ENCODE measurements at places on chromosomes 5 and 9. TPM values are rescaled to one million over a fixed set of nuclear protein-coding genes. Genes with fewer than 3 reads are reported as not detected.

GRCh38 chr9:134880484-134881312 is at the start of gene FCN2:
FCN2 (plus strand) TSS chr9:134880810; CDS start chr9:134880822, 12 bp downstream.
- ATAC-seq = no peak

Gene WDR38
- not detected for total RNA-seq

Gene PPP1R26
- total RNA-seq = 5.2 TPM

DNA sequence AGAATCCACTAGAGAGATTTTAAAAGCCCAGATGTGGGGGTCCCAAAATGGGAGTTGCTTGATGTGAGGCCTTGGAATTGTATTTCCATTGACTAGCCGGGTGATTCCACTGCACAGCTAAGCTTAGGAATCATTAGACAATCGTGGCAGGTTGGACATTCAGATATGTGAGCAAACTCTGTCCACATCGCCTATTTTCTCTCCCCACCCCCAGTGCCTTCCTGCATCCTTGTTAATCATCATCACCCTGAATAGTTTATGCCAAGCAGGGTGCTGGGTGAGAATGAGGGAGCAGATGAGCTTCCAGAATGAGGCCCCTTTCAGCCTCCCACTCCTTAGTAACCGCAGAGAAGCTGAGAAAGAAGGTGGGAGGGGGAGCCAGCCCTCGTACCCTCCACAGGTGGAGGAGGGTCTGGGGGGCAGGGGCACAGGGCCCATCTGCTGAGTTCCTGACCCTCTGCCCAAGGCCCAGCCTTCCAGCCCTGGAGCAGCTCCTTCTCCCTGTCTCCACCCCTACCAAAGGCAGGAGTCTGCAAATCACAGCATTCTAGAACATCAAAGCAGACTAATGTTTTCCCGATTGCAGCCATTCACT is 7.7 kb upstream of the TCOF1 start:
- no peak for ATAC-seq

DNA sequence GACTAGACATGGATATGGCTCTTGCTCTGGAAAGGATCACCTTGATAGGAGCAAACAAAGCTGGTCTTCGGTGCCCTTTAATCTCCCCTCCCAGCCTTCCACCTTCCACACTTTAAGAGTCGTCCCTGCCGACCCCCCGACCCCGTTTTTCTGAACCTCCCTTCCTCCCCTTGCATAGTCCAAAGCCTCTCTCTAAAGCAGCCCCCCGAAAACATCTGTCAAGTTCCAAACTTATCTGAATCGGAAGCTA is 423 bp upstream of the NUP214 start:
- ATAC-seq = peak; percentile 0

Gene CFAP77
- not detected for total RNA-seq

- ATAC-seq = peak; percentile 53
Observed at GRCh38 chr5:136028090-136028489, 698 bp upstream of the TGFBI start.

GRCh38 chr5:36162810-36163486 is 11.0 kb downstream of the SKP2 start:
- no peak for ATAC-seq

- ATAC-seq = no peak
Observed at GRCh38 chr9:30935730-30936129, 1448.7 kb upstream of the ACO1 start.

- ATAC-seq = no peak
Observed at GRCh38 chr9:3475300-3476020, 50.3 kb downstream of the RFX3 start.

DNA sequence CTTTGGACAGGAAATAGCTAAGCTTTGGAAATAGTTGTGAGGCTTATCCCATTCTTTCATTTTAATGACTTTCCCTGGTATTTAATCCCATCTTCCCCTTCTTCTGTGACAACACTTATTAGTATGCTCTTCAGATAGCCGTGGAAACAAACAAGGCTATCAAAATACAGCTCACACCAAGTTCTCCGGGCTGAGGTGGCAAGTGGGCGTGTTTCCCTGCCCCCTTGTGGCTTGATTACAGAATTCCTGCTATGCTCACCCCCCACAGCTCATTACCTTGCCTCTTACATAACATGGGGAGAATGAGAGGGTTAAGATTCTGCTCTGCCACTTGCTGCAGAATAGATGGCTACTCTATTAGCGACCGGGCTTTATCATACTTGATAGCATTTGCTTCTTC is 437.1 kb upstream of the TLE4 start:
- ATAC-seq = no peak

DNA sequence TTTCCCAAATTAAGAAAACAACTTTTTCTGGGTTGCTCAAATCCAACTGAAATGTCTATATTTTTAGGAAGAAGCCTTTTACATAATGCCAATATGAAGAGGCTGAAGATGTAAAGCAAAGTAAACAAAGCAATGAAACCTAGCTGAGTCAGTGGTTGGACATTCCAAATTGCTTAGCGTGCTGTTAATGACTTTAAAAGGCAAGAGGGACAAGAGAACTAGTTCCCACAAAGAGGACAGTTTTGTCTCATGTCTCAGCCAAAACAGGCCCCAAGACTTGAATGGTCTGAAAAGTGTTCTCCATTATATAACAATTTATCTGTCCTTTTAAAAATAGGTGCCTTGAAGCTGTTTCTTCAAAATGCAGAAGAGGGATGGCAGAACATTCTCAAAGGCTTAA is 407.0 kb downstream of the ENC1 start:
- ATAC-seq = no peak

Gene TXNDC8
- total RNA-seq = not detected

Gene CMBL
- total RNA-seq = 4.5 TPM

Gene HCN1
- not detected for total RNA-seq

DNA sequence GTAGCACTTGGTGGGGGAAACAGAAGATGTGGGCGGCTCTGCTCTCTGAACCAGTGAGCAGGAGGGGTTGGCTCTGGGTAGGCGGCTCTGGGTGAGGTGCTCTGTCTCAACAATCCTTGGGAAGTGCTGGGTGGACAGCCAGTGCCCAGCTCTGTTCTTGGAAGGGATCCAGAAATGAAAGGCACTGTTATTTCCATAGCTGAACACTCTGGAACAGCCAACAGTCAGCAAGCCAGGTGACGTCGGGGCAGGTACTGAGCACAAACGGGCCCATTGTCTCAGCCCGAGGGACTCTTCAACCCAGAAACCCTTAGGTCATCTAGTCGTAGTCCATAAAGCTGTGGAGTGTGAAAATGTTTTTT is 36.3 kb downstream of the OLFM1 start:
- no peak for ATAC-seq

- ATAC-seq = no peak
Observed at GRCh38 chr5:82301190-82301589, 23.0 kb upstream of the RPS23 start.

GRCh38 chr5:131297886-131298285 is 34.0 kb downstream of the CDC42SE2 start:
- ATAC-seq = no peak

Gene LHX2
- total RNA-seq = not detected

GRCh38 chr9:76667521-76667957 is 96.7 kb upstream of the PCA3 start:
- no peak for ATAC-seq

- no peak for ATAC-seq
Observed at GRCh38 chr5:124274949-124275348, 471.5 kb downstream of the ZNF608 start.

Gene PCDHGB7
- 3.3 TPM for total RNA-seq

- ATAC-seq = no peak
Observed at GRCh38 chr5:149170299-149170698, 29.0 kb downstream of the ABLIM3 start.

- no peak for ATAC-seq
Observed at GRCh38 chr5:137432376-137432775, 66.8 kb downstream of the SPOCK1 start.

Gene ARHGEF28
- total RNA-seq = 7.8 TPM

- peak; percentile 94 for ATAC-seq
Observed at GRCh38 chr9:137422604-137423513, at the start of the genes EXD3 and NOXA1. EXD3 (minus strand) TSS chr9:137423162; CDS start chr9:137395357, 27,805 bp downstream. NOXA1 (plus strand) TSS chr9:137423393; CDS start chr9:137423530, 137 bp downstream.

GRCh38 chr9:134837529-134837928 is 43.1 kb upstream of the FCN2 start:
- ATAC-seq = no peak

Gene NEUROG1
- total RNA-seq = not detected

DNA sequence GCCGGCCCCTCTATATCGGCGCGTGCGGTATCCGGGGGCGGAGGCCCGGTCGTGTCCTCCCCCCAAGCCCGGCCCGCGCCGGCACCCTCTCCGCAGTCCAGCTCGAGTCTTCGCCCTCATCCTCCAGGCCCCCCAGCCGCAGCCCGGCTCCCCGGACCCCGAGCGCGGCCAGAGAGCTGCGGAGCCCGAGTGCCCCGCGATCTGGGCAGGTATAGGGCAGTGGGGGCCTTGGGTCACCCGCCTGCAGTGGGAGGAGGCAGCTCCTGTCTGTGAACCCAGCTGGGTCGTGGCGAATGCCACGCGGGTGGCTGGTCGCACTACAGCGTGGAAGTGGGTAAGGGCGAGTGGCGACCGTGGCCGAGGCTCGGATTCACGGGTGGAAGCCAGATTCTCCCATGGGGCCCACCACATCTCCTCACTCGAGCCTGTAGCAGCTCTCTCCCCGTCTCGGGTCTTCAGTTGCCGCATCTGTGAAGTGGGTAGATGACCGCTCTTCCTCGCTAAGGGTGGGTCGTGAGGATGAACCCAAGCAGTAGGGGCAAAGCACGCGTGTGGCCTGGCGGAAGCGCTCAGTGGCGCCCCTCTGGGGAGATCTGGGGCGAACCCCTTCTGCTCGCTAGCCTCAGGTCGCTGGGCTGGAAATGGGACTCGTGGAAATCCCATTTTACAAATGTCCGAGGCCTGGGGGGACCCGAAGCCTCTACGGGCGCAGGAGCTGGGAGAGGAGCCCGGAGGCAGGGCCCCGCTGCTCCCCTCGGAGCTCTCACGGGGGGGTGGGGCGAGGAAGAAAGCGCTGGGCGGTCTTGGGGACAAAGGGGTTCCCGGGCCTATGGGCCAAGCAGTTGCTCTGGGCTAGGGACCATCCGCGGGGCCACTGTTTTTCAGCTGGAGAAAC is 1.9 kb downstream of the NR5A1 start:
- no peak for ATAC-seq

- no peak for ATAC-seq
Observed at GRCh38 chr9:127973169-127974000, 7.4 kb downstream of the EEIG1 start.

DNA sequence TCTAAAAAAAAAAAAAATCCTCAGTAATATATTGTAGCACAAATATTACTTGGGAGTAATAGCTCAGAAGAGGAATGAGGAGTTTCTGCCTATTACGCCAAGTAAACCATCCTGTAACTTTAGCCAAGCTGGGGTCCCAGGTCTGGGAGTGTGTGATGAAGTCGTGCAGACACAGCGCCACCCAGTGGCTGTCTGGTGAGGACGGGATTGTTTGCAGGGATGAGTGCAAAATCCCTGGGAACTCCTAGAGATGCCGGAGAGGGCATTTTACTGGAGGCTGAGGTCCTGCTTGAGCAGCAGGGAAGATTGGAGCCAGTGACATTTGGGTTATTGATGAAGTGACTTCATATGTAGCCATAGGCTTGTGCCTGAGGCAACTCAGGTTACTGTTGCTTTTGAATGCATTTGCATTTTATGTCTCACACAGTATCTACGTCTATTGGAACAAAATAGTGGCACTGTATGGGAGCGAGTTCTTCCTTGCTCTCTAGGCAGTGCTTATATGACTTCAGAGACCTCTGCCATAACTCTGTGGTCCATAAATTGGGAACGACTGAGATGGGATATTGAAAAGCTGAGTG is 72.8 kb downstream of the PSAT1 start:
- peak; percentile 68 for ATAC-seq

GRCh38 chr5:26553079-26553478 is 485.3 kb downstream of the CDH9 start:
- ATAC-seq = peak; percentile 55

- ATAC-seq = no peak
Observed at GRCh38 chr5:77937015-77937908, 161.1 kb upstream of the TBCA start.

Gene FNBP1
- total RNA-seq = 23.5 TPM

DNA sequence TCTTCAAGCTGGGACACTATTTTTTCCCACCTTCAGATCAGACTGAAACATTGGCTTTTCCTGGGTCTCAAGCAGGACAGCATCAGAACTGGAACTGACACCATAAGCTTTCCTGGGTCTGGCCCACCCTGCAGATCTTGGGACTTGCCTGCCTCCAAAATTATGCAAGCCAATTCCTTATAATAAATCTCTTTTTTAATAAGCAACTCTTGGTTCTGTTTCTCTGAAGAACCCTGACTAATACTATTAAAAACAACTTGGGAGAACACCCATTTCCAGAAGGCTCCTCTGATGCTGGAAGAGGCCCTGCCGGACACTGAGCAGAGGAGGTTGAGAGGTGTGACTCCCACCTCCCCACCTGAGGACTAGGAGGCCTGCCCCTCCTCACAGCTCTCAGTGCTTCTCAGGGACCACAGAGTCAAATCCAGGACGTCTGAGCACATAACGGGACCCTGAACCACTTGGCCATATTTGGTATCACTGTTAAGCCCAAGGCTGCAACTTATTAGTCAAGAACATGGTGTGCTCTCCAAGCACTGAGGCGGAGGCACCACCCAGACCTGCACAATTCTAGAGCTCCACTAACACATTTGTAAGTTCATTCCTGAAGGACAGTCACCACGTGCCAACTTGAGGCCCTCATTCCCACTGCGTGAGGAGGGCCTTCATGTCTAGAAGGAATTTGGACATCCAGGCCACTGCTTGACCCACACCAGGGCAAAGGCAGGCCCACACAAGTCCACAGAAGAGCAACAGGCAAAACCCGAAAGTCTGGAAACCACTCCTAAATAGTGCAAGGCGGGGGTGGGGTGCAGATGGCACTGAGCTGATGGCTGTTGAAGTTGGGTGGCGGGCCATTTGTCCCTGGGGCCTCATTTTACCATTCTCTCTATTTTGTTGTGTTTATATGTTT is 9.5 kb downstream of the SHC3 start:
- peak; percentile 80 for ATAC-seq

GRCh38 chr5:154049636-154050035 is 10.9 kb downstream of the MFAP3 start:
- ATAC-seq = no peak

Gene CER1
- not detected for total RNA-seq

Gene GRIN3A
- total RNA-seq = not detected

DNA sequence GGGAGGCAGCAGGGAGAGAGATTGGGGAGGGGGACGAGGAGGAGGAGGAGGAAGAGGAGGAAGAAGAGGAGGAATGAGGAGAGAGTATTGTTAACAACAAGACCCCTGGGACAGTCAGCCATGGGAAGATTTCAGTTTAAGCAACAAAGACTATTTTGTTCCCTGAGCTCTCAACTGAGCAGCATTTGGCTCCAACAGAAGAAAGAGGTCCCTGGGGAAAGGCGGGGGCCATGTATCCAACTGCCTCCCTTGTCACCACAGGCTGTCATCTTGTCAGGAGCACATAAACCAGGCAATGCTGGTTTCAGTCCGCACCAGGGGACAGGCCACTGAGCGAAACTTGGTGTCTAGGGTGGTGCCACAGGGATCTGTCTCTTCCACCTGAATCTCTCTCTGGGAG is 316.1 kb downstream of the TLE1 start:
- no peak for ATAC-seq

Gene ELOVL7
- 5.3 TPM for total RNA-seq

GRCh38 chr9:74443036-74443750 is 53.9 kb upstream of the RORB start:
- ATAC-seq = peak; percentile 62
